ENCODE measurements at places on chromosomes 7 and 10. TPM values are rescaled to one million over a fixed set of nuclear protein-coding genes. Genes with fewer than 3 reads are reported as not detected.

NEBL gene
- 0.22 TPM for polyA plus RNA-seq

PNLIPRP1 gene
- polyA plus RNA-seq, result not detected

RBM48 gene
- 5.2 TPM for polyA plus RNA-seq

ASZ1 gene
- not detected for polyA plus RNA-seq

LIPJ gene
- 0.11 TPM for polyA plus RNA-seq

DNA sequence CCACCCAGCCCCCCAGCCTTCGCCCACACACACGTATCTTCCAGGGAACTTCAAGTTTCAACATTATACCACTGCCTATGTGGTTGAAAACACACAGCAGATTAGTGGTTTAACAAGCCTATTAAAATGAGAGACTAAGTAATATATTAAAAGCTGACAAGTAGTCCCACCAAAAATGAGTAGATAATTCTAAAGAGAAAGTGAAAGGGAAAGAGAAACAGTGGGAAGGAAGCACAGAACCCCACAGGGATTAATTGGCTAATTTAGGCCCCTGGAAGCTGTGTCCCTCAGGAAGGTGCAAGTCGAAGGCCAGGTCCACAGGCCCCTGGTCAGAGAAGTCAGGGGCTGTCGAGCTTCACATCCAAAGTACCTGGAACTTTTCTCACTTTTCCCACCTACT lies 210.5 kb upstream of the YAE1 start:
- no peak for DNase-seq
- no peaks in the 10 kb centered on the region for H3K27me3 ChIP-seq
- no peak overlapping the region for H3K27ac ChIP-seq
- H3K4me3 ChIP-seq, result no peak overlapping the region
- H3K36me3 ChIP-seq, result no peaks in the 10 kb centered on the region

DNA sequence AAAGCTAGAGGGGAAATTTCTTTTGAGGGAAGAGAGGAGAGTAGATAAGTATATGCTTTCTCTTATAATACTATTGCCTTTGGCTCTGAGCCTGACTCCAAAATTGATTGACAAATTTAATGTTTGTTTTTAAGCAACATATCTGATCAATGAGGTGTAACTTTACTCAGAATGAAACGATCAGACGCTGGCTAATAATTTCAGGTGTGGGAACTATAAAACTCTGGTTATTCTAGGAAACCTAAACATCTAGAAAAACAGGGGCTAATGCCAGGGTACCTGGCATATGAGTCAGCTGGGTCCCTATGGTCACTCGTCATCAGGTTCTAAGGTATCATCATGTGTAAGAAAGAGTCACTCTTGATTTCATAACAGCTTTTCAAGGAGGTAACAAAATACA lies 139.7 kb downstream of the ATE1 start:
- H3K4me3 ChIP-seq, result no peak overlapping the region
- no peak for DNase-seq
- no peak overlapping the region for H3K27ac ChIP-seq
- no peaks in the 10 kb centered on the region for H3K36me3 ChIP-seq
- no peaks in the 10 kb centered on the region for H3K27me3 ChIP-seq

- H3K4me3 ChIP-seq, result no peak overlapping the region
- no peak overlapping the region for H3K27ac ChIP-seq
- DNase-seq, result no peak
- no peaks in the 10 kb centered on the region for H3K36me3 ChIP-seq
- no peaks in the 10 kb centered on the region for H3K27me3 ChIP-seq
- no peaks in the 10 kb centered on the region for H3K4me1 ChIP-seq
Observed at GRCh38 chr10:114917927-114918672, 19.9 kb upstream of the TRUB1 start.

DNA sequence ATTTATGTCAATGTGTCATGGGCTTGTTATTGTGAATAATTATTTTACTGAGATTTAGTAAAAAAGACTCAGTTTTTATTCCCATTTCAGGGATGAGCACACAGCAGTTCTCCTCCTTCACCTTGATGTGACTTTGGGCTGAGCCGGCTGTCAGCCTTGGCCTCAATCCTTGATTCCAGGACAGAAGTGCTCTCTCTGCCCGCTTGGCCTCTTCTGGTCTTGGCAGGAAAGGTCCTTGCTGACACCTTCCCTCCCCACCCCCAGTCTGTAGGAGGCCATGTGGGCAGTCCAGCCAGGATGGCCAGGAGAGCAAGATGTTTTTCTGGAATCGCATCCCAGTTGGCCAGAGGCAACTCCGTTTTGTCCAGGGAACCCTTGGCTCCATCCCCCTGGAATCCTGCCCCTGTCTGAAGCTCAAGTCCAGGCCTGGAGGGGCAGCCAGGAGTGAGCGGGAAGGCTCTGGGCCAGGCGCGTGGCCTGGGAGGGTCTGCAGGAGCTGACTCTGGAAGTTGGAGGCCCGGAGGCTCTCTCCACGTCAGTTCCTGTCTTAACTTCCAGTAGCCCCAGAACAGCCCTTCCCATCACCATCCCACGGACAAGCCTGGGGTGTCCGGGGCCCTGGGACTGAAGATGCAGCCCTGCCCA lies 100.9 kb downstream of the PDGFA start:
- H3K4me3 ChIP-seq, result no peak overlapping the region
- H3K4me1 ChIP-seq, result no peaks in the 10 kb centered on the region
- no peak for DNase-seq
- H3K36me3 ChIP-seq, result no peaks in the 10 kb centered on the region
- no peaks in the 10 kb centered on the region for H3K27me3 ChIP-seq

Data from liver (tissue), 10 donors.